ENCODE measurements at places on chromosomes 12 and 14. TPM values are rescaled to one million over a fixed set of nuclear protein-coding genes. Genes with fewer than 3 reads are reported as not detected.

DNA sequence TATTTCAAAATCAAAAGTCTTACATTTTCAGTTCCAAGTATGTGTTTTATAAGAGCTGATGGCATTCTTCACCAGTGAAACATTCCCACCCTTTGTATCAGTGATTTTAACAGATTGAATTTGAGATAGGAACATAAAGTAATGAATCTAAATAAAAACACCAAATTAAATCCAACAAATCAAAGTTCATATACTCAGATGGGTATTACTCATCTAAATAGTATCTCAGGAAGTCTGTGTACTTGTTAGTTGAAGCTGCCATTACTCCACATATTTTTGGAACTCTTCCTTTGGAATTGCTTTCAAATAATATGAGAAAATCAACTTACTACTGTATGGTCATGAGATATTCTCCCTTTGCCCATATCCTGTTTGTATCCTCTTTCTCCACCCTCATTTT lies 89.1 kb downstream of the MIA2 start:
- no peak for DNase-seq

- no peak for DNase-seq
Measured at GRCh38 chr14:74959596-74960180, 4.3 kb upstream of the PGF start.

GRCh38 chr12:76084863-76085519 lies 506 bp upstream of the NAP1L1 start:
- no peak for DNase-seq

DNA sequence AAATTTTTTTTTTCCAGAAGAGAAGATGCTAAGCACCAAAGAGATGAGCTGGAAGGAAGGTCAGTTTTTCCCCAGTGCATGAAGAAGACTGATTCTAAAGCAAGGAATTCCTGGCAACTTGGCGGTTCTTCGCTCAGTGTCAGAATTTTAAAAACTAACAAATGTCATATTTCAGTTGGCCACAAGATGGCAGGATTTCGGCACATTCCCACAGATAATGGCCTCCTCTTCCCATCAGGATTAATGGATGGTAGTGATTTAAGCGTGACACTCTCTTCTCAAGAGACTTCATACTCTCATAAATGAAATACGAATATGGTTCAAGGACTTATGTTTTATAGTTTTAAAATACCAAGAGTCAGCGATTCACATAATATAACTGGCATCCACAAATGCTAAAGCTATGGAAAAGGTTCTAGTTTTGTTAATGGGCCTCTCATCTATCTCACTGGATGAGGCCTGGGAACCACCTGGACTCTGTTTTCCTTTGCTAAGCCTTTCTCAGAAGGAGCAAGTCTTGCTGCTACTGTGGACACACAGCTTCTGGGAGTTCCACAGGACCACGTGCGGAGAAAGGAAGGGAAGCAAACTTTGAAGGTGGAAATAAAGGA lies 46.1 kb upstream of the PTPRO start:
- peak; percentile 58 for DNase-seq

GRCh38 chr14:74516451-74517160 lies 23.0 kb downstream of the ISCA2 start:
- no peak for DNase-seq

GRCh38 chr14:103762541-103762940 lies 46.9 kb downstream of the ZFYVE21 start:
- no peak for DNase-seq

GRCh38 chr12:20625531-20625930 lies 69.6 kb upstream of the SLCO1C1 start:
- no peak for DNase-seq

- no peak for DNase-seq
Measured at GRCh38 chr12:115205755-115206308, 521.9 kb upstream of the TBX3 start.

GRCh38 chr14:20697273-20698017 lies 8.9 kb downstream of the ANG start:
- peak; percentile 71 for DNase-seq

- DNase-seq: no peak
Measured at GRCh38 chr14:63266106-63266505, 52.6 kb downstream of the GPHB5 start.

- no peak for DNase-seq
Measured at GRCh38 chr12:112196196-112196875, 71.0 kb downstream of the TRAFD1 start.

- DNase-seq: no peak
Measured at GRCh38 chr14:85319998-85320630, 209.8 kb upstream of the FLRT2 start.

DNA sequence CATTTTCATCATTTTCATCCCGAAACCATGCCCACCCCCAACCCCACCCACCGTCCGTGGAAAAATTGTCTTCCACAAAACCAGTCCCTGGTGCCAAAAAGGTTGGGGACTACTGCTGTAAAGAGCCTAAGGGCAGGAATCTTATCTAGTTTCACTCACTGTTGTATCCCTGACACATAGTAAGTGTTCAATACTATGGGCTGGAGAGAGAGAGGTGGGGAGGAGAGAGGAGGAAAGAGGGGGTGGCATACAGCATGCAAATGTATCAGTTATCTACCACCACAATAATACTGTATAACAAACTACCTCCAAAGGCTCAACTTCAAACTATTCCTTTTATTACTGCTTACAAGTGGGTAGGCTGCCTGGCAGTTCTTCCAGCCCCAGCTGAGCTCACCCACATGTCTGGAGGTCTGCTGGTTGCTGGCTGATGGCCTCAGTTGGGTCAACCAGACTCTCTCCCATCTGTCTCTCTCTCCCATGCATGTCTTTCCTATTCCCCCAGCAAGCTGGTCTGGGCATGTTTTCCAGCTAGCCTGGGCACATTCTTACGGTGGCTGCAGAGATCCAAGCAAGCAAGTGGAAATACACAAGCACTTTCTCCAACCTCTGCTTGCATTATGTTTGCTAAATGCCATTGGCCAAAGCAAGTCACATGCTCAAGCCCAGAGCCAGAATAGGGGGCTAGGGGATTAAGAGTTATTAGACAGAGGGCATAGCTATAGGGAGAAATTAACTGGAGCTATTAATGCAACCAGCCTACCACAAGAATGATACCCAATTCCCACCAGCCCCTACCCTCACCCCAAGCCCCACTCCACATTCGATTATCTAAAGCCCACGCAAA lies 31.6 kb upstream of the FICD start:
- DNase-seq: no peak

GRCh38 chr14:61461808-61462275 lies 140.5 kb downstream of the PRKCH start:
- DNase-seq: peak; percentile 57

DNA sequence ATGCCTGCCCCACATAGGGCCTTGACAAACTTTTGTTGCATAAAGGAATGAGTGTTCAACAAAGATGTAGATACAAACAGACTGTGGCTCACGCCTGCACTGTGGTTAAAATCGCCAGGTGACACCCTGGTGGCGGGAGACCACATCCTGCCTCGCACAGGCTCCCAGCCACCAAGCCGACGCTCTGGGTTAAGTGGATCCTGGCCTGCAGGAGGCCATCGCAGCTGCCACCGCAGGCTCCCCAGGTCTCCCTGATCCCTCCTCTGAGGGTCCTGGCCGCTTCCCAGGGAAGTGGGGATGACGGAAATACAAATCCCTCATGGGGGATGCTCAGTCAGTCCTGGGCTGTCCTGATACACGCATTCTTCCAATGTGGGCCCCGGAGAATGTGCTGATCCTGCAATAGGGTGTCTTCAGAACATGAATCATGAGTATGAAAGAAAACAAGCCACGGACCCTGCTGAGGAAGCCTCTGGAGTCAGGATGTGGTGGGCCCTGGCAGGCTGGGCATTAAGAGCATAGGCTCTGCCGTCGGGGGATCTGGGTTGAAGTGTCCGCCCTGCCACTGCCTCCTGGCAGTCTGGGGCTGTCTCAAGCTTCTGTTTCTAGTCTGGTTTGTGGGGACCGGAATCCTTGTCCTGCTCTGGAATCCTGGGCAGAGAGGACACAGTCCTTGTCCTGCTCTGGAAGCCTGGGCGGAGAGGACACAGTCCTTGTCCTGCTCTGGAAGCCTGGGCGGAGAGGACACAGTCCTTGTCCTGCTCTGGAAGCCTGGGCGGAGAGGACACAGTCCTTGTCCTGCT lies 53.5 kb upstream of the BEGAIN start:
- DNase-seq: no peak

DNA sequence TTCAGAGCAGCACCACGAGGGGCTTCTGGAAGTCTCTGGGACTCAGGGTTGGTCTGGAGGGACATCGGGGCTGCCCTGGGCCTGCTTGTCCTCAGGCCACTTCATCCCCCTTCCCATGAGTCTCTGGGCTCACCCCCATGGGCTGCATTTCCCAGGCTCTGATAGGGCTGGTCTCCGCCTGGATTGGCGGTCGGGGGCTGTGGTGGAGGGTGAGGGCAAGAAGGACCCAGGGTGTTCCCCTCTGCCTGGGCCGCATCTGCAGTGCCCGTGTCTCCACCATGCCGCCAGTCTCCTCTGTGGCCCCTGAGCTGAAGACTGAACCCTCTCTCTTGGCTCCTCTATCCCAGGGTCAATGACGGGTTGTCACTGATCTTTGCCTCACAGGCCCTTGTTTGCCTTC lies 242.1 kb downstream of the ADGRD1 start:
- DNase-seq: no peak

DNA sequence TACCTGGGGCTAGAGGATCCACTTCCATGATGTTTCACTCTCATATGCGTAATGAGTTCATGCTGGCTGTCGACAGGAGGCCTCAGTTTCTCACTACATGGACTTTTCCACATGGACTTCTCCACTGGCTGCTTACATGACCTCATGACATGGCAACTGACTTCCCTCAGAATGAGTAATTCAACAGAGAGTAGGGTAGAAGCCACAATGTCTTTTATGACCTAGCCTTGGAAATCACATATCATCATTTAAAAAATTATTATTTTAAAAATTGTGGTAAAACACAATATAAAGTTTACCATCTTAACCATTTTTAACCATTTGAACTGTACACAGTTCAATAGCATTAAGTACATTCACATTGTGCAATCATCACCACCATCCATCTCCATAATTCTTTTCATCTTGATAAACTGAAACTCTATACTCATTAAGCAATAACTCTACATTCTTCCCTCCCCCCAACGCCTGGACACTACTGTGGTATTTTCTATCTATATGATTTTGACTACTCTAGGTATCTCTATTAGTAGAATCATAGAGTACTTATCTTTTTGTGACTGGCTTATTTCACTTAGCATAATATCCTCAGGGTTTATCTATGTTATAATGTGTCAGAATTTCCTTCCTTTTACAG lies 144.5 kb downstream of the TGFB3 start:
- no peak for DNase-seq

GRCh38 chr14:32998433-32998832 lies 59.8 kb downstream of the NPAS3 start:
- DNase-seq: no peak

DNA sequence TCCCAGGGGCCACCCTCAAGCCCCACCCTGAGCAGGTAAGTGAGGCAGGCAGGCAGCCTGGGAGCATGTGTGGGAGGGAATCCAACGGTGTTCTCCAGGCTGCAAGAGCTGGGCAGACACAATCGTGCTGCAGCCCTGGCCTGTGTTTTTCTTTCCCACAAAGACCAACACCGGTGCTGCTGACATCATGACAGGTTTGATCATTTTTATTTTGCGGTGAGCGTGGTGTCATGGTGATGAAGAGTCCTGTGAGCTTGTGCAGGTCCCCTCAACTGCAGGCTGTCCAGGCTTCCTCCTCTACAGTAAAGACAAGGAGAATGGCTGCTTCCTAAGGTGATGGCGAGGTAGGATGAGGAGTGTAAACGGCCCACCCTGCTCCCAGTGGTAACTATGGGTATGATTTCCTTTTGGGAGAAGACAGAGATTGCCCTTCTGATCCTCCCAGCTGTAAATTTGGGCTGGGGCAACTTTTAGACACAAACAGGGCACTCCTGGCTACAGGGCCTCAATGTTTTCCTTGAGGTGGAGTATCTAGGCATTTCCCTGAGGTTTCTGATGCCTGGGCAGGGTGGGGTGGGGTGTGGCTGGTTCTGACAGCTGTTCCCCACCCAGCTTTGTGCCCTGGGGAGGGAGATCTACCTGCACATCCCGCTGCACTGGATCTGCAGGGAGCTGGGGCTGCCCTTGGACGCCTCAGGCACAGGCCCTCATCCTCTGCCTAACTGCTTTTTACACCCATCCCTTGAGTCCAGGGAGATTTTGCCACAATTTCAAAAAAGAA lies 109.1 kb downstream of the VCPKMT start:
- DNase-seq: no peak

DNA sequence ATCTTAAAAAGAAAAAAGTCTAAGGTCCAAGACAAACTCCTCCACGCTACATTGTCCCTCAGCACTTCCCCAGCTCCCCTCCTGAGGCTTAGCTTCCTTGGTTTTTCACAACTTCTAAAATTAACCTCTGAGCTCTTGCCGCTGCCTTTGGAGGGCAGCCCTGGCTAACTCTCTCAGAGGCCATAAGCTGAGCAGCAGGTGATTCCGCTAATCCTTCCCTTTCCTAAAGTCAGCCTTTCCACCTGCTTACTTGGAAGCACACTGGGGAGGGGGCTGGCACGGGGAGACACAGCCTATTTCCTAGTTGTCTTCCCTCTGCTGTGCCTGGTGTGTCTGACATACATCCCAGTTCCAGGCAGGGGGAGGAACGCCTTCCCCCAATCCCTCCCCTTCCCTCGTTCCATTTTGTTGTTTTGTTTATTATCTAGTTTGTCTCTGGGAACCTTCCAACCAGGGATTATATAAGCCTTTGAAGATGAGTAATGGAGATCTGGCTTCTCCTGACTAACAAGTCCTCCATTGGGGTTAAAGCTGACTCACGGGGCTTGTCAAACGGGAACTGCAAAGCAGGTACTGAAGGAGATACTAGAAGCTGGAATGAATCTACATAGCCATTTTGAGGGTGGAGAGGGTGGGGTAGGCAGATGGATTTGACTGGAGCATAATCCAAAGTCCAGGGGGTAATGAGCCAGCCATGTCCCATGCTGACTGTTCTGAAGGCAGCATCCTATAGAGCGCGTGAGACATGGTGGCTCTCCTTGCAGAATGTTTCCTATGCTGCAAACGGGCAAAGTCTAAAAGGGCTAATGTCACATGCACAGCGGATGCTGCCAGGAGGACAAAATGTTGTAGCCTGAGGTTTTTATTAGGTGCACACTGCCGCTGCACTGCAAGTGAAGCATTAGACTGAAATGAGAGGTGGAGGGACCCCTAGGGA lies 230.8 kb downstream of the FOXN3 start:
- no peak for DNase-seq

GRCh38 chr14:54172114-54172513 lies 215.5 kb upstream of the BMP4 start:
- no peak for DNase-seq

CLEC9A gene
- total RNA-seq: not detected

GUCY2C gene
- not detected for total RNA-seq

B4GALNT1 gene
- total RNA-seq: 19.5 TPM

TTC8 gene
- total RNA-seq: 24.7 TPM

ELK3 gene
- total RNA-seq: 24.3 TPM

VDR gene
- not detected for total RNA-seq

DMAC2L gene
- total RNA-seq: 18.8 TPM

MIPOL1 gene
- total RNA-seq: 17.4 TPM

SLC25A47 gene
- total RNA-seq: not detected

OTOGL gene
- total RNA-seq: 0.12 TPM

ALX1 gene
- total RNA-seq: 4.1 TPM

LAG3 gene
- total RNA-seq: 4.7 TPM

SLCO1A2 gene
- 5.6 TPM for total RNA-seq

PTGDR gene
- total RNA-seq: not detected

FAM161B gene
- total RNA-seq: 3.3 TPM

All from neural crest cell (in vitro differentiated cells).